SW 1271 (cell line): ENCODE measurements at places on chromosomes 11 and 22.

DNA sequence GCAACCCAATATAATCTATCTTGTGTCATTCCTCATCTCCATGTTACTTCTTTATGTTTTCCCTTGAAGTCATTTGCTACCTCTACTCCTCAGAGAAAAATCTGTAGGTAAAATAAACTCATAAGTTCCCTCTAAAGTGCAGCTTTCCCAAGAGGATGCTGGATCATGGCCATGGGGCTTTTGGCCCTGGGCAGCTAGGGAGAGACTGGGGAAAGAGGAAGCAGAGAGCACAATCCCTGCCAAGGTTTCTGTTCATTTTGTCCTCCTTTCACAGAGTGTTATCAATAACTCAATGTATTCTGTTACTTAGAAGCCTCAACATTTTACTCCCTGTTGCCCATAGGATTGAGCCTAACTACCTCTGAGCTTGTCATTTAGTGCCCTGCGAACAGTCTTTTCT is 9.0 kb downstream of the RNF121 start:
- no peak for DNase-seq

- DNase-seq, result no peak
Observed at GRCh38 chr11:11464555-11464954, 111.5 kb upstream of the CSNK2A3 start.

DNA sequence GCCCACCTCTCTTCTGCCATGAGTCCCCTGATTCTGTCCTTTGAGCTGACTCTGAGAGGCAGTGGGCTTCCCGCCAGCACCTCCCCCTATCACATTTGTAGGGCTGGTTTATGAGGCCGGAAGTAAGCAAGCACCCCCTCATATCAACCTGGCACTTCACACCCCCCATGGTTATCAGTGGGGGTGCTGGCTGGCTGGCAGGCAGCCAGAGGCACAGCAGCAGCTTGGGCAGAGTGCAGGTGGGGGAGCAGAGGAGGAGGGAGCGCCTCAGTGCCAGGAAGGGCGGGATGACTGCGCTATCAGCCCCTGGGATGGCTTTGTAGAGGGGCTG is 22.9 kb upstream of the CHRM4 start:
- DNase-seq, result no peak

DNA sequence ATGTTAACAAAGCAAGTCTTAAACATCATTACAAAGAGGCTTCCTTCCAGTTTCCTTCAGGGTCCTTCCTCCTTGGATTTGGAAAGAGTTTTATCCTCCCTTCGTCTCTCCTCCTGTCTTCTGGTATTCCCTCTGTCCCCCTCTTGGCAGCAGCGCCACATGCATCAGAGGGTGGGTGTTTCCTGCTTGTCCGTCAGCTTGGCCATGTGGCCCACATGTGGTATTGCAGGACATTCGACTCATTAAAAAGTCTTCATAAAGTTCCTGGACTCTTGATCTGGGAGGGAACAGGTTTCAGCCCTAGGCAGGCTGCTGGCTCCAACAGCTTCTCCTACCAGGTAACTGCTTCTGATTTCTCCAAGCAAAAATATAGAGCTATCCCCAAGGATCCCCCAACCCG is 189.8 kb downstream of the CSNK2A3 start:
- DNase-seq, result no peak

- DNase-seq, result no peak
Observed at GRCh38 chr22:46442217-46442853, 95.1 kb downstream of the CELSR1 start.

DNA sequence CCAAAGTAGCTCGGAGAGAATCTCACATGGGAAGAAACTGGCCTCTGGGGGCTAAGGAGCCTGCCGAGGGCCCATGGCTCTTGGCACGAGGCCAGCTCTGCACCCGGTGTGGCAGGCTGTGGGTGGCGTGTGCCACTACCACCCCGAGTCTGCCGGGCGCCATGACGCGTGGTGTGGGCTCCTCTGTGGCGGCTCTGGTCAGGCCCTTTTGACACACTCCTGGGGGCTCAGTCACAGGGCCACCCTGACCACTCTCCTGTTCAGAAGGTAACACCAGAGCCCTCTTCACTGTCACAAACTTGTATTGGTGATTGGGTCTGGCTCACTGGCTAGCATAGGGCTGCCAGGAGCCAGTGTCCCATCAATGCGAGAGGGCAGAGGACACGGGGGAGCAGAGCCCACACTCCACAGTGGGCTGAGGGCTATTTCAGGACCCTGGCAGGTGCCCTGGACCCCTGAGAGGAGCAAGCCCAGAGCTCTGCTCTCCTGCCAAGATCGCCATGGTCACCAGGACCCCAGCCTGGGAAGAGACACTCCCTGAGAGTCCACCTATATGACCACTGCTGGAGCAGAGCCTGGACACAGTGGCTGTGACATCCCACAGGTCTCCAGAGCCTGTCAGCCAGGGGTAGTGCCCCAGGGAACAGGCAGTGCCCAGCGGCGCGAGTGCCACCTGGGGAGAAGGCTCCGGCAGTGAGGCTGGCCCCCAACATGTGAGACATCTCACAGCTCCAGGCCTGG is 8.6 kb upstream of the PPM1F start:
- no peak for DNase-seq

- no peak for DNase-seq
Observed at GRCh38 chr11:12272821-12273617, 104.4 kb upstream of the PARVA start.

GRCh38 chr22:38272373-38273134 is at the start of gene TMEM184B:
TMEM184B (minus strand) TSS chr22:38273010; CDS start chr22:38247961, 25,049 bp downstream.
- no peak for DNase-seq

GRCh38 chr22:31340360-31340759 is 5.8 kb downstream of the PATZ1 start:
- no peak for DNase-seq

GRCh38 chr11:61564936-61565696 is 15.8 kb downstream of the SYT7 start:
- DNase-seq, result no peak

- no peak for DNase-seq
Observed at GRCh38 chr11:123413636-123414035, 16.4 kb upstream of the GRAMD1B start.

DNA sequence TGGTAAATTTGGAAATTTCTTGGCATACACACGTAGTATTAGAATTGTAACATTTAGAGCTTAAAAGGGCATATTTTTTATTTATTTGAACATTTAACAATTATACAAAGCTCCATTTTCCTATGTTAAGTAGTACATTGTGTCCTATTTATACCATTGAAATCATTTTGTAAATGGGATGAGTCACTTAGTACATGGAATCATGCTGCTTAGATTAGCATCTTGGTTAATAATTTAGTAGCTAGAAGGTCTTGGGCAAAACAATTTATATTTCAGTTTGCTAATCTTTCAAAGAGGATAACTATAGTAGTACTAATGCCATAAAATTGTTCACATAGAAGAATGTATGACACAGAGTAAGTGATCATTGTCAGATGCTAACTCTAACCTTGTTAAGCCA is 450.1 kb upstream of the LUZP2 start:
- DNase-seq, result no peak

GRCh38 chr11:134624166-134624920 is 212.3 kb upstream of the B3GAT1 start:
- no peak for DNase-seq

DNA sequence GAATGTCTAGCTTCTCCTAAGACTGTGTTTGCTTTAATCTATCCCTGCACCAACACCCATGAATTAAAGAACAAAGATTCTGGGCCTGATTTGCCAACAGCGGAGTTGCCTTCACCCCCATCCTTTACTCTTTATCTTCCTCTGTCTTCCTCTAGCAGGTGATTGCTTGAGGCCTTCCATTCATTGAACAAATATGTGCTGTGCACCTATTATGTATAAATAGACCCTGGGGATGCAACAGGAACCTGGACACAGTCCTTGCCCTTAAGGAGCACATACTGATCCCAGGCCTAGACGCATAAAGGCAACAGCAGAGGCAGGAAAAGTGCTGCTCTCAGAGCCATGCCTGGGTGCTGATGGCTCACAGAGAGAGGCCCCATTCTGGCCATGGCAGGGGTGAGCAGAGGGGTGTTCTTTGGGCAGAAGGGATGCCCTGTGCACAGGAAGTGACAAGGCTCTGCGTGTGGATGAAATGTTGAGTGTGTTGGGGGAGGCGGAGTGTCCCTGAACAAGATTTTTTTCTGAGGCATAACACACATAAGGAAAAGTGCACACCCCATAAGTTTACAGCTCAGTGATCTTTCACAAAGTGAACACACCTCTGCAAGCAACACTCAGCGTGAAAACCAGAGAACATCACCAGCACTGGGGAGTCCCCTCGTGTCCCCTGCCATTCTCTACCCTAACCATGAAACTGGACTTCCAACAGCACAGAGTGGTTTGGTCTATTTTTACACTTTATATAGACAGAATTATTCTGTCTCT is 145.9 kb downstream of the GRIK4 start:
- DNase-seq, result no peak

DNA sequence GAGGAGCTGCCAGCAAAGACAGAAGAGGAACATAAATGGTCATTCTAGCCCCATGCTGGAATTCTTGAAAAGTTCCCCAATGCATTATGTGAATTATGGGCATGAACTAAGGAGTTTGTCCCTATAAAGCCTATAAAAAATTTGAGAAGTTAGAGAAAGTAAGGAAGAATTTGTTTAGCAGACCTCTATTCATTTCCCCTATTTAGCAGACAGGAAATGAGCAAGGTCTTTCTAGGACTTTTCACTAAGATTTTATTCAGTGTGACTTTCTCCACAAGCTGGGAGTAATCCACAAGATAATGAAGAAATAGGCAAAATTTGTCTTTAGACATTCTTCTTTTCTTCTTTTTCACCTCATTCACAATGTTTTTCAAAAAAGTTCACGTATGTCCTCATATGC is 20.0 kb downstream of the PRRG4 start:
- DNase-seq, result no peak

DNA sequence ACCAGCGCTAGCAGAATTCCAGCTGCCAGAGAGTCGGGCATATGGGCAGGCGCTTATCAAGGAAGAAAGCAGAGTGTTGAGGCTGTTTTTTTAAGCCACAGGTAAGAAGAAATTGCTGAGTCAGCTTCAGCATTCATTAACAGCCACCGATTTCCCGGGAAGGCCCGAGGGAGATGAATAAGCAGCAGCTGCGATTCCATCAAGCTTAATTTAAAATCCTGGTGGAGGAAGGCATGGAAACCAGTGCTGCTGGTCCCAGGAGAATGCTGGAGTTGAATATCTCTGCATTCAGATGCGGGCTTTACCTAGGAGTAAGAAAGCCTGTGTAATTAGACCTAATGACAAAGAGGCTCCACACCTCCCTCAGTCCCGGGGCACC is 168.8 kb downstream of the BRD1 start:
- DNase-seq, result no peak

GRCh38 chr11:66722745-66723651 is 6.0 kb downstream of the SPTBN2 start:
- no peak for DNase-seq

GRCh38 chr11:47393163-47394049 is 15.0 kb upstream of the SLC39A13 start:
- DNase-seq, result no peak

- no peak for DNase-seq
Observed at GRCh38 chr22:25096638-25097405, 102.8 kb upstream of the CRYBB3 start.

GRCh38 chr11:120912504-120912903 is 111.4 kb upstream of the TBCEL start:
- peak; percentile 4 for DNase-seq

DNA sequence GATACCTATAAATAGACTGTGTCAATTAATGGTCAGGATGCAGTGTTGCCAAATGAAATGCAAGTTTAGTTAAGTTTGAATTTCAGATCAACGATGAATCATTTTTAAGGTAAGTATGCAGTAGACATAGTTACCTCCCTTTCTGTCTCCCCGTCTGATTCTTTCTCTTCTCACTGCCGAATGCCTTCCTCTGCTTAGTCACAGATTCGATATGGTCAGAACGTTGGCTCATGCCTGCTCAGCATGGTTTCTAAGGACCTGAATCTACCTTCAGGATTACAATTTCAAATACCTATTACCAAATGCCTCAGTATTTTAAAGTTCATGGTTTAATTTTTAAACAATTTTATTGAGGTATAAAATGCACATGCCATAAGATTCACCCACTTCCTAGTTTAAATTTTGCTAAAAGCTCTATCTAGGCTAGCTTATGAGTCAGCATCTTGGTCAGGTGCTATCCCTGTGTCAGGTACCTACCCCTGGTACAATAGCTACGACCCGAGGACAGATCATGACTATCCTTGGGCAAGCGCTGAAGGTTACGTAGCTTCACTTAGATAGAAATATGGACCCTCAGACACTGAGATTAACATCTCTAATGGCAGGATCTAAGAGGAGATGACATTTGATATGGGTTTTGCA is 78.2 kb upstream of the SPON1 start:
- DNase-seq, result no peak

- DNase-seq, result no peak
Observed at GRCh38 chr11:65952052-65952521, 6.8 kb downstream of the TSGA10IP start.

DNA sequence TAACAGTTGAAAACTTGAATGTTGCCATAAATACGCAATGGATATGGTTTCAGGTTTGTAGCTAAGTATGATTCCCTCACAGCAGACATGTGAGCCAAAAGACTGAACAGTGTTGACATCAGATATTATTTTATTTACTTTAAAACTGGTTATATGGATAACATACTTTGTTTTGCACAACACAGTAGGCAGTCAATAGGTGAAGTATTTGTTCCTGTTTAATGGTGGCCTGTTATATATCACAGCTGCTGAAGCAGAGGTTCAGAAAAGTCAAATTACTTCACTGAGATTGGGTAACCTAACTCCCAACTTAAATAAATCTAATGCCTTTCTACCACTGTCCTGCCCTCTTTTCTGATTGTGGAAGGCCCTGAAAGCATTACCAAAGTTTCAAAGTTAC is 44.6 kb downstream of the YAP1 start:
- DNase-seq, result no peak

DNA sequence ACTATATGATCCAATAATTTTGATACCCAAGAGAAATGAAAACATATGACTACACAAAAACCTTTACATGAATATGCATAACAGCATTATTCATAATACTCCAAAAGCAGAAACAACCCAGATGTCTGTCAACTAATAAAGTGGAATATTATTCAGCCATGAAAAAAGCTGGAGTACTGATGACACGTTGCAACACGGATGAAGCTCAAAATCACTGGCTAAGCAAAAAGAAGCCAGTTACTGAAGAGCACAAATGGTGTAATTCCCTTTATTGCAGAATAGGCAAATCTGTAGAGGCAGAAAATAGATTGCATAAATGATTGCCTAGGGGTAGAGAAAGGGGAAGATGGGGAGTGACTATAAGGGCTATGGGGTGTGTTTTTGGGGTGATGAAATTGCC is 117.6 kb upstream of the FGF3 start:
- DNase-seq, result no peak

GRCh38 chr22:46791201-46791731 is 28.8 kb downstream of the TBC1D22A start:
- DNase-seq, result no peak

GRCh38 chr11:86671531-86672006 is 847 bp downstream of the ME3 start:
- DNase-seq, result peak; percentile 67

DNA sequence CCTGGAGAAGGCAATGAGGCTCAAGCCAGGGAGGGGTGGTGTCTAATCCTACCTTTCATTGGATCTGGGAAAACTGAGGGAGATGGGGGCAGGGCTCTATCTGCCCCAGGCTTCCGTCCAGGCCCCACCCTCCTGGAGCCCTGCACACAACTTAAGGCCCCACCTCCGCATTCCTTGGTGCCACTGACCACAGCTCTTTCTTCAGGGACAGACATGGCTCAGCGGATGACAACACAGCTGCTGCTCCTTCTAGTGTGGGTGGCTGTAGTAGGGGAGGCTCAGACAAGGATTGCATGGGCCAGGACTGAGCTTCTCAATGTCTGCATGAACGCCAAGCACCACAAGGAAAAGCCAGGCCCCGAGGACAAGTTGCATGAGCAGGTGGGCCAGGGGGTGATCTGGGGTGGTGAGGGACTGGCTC is at the start of gene FOLR1:
Gene FOLR1, plus strand, starts transcription at position 180 of the 421 bp plus-strand sequence. Its CDS starts 34 bp downstream, at position 214.
- no peak for DNase-seq
